ENCODE measurements at places on chromosomes 7 and 10.

- DNase-seq: no peak
These were observed 16.0 kb downstream of the FAM13C start for GRCh38 chr10:59346321-59346720.

DNA sequence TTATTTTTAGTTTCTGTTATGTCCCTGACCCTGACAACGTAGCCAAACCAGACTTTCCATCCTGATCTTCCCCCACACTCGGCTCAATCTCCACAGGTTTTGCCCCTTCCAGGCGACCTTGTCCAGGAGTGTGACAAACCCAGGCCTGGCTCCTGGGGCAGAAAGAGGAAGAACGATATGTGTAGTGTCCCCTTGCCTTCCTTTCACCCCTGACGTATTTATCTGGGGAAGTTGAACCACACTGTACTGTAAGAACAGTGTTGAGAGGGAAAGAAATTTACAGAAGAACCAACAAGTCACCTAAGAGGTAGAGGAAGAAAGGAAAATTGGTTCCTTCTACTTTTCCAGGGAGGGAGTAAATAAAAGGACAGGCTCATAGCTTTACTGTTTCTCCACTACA lies 158.0 kb downstream of the VTI1A start:
- no peak for DNase-seq

DNA sequence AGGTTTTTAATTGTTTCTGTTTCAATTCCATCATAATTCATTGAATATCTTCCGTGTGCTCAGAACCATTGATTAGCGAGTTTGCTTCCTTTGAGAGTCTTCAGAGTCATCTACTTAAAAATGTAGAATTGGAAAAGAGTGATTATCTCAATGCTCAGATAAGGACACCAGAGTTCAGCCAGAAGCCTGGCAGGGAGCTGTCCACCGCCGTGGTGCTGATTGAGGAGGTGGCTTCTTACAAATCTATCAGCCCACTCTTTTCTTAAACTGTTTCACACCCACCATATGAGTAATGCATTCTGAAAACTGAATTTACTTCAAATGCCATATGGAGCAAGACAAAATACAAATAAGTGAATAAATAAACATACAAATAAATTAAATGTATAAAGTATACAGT lies 79.3 kb downstream of the INSYN2A start:
- DNase-seq: no peak

DNA sequence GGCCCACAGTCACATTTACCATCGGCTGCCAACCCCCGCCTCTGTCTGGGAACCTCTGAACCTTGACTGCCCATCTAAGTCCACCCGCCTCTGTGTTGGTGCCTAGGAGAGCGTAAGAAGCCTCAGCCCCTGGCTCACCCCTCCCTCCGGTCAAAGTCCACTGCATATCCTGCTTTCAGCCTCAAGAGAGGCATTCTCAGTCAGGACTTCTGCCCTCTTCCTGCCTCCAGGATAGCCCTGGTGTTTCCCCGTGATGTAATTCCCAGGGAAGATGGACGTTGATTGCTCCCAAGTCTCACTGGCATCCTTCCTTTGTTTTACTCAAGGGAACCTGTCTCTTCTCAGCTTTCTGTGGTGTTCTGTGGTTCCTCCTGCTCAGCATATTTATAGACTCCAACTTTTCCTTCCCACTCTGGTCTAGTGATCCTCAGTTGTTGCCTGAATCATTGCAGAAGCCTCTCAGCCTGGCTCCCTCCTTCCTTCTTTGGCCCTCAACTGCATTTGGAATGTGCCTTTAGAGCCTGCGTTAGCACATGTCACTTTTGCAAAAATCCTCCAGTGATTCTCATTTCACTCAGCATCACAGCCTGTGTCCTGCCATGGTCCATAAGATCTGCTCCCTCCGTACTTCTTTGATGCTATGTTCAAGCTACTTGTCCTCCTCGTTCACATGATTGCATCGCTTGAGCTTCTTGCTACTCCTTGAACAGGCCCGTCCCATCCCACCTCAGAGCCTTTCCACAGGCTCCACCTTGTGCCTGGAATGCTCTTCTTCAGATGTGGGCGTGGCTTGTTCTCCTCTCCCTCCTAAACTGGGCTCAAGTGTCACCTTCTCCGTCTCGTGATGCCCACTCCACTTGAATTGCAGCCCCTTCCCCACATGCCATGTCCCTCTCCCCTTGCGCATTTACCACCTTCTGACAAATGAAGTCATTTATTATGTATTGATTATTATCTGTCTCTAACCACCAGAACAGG lies 124.2 kb downstream of the PLPP4 start:
- DNase-seq: no peak

DNA sequence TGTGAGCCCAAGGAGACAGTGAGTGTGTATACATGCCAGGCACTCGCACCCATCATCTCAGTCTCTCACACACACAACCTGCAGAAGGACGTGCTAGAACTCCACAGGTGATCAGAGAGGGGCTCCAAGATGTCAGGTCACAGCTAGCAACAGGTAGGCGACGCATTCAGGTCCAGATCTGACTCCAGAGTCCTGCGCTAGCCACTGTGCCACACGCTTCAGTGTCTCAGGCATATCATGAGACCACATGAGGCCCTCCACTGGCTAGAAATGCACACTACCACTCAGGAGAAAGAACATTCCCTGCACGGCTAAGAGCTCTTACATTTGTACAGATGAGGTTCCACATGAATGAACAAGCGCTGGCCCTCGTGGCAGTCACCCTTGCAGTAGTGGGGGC lies 11.5 kb downstream of the AKR1B1 start:
- no peak for DNase-seq

- DNase-seq: no peak
These were observed 61.3 kb downstream of the MICU1 start for GRCh38 chr10:72564596-72564995.

DNA sequence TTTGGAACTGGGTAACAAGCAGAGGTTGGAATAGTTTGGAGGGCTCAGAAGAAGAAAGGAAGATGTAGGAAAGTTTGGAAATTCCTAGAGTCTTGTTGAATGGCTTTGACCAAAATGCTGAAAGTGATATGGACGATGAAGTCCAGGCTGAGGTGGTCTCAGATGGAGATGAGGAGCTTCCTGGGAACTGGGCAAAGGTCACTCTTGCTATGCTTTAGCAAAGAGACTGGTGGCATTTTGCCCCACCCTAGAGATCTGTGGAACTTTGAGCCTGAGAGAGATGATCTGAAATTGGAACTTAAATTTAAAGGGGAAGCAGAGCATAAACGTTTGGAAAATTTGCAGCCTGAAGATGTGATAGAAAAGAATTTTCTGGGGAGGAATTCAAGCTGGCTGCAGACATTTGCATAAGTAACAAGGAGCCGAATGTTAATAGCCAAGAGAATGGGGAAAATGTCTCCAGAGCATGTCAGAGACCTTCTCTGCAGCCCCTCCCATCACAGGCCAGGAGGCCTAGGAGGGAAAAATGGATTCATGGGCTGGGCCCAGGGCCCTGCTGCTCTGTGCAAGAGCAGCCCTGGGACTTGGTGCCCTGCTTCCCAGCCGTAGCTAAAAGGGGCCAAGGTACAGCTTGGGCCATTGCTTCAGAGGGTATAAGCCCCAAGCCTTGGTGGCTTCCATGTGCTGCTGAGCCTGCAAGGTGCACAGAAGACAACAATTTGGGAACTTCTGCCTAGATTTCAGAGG lies 3.6 kb downstream of the PDSS1 start:
- DNase-seq: no peak

DNA sequence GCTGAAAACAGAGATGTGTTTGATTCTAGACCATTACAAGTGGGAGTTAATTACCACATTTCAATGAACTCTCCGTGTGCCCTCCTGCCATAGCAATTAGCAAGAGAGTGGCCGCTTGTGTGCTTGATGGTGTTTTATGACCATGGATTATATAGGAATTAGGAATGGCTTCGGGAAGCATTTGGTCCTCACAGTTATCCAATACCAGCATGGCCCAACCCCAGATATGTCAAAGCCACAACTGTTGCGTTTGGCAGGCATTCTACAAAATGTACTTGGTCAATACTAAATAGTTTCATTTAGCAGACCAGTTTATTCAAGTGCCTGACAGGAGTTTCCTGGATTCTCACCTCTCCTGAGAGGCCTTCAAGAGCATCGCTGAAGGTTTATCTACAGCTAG lies 509.0 kb upstream of the GALNT17 start:
- no peak for DNase-seq

GRCh38 chr10:48890888-48891850 lies 48.5 kb downstream of the LRRC18 start:
- no peak for DNase-seq

- no peak for DNase-seq
These were observed 6.8 kb downstream of the MYO1G start for GRCh38 chr7:44971902-44972441.

DNA sequence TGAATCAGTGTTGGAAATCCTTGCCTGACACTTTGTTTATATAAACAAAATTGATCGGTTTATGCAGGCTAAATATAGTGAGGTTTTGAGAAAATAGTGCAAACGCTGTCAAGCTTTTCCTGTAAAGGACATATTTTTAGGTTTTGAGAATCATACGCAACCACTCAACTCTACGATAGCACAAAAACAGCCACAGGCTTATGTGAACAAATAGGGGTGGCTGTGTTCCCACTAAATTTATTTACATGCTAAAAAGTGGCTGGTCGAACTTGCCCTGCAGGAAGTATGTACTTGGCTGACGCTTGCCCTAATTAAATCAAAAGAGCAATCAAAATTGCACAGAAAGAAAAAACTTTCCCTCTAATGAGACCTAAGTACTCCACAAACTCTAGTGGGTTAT lies 234.7 kb upstream of the CACNA2D1 start:
- no peak for DNase-seq

GRCh38 chr7:101910991-101911799 lies 93.8 kb downstream of the CUX1 start:
- no peak for DNase-seq

- DNase-seq: no peak
These were observed 117.2 kb downstream of the CUX1 start for GRCh38 chr7:101934618-101935017.

- no peak for DNase-seq
These were observed 61.8 kb upstream of the C10orf90 start for GRCh38 chr10:126732308-126732707.

GRCh38 chr10:50615658-50616057 lies 8.1 kb downstream of the SGMS1 start:
- no peak for DNase-seq

DNA sequence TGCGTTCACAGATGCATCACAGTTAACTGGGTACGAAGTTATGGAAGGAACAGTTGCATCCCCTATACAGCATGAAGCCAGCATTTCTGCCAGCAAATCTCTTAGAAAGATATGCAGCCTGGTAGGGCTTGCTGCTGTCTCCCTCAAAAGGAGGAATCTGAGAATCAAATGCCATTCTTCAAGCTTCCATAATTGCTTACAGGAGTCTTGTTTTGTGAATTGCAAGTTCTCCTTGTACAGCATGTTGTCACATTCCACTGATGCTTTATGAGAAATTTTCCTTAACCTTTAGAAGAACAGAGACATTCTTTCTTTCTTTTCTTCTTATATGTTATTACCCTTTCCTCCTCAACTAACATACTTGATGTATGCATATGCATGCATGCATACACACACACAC lies 134.6 kb downstream of the CHRM2 start:
- no peak for DNase-seq

DNA sequence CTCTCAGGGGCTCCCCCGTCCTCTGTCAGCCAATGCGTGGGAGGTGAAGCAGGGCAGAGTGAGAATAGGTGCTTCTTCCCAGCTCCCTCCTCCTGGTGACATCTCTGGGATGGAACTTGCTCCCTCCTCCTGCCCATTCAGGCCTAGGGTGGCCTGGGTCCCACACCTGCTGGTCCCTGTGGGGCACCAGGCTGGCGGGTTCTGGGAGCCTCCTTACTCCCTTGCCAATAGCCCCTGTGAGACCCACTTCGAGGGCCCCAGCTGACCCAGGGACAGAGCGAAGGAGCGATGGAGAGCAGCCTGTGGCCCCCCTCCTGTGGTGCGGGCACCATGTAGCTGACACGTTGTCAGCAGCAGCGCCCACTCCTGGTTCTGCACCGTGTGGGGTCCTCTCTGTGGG lies 512.6 kb downstream of the GLRX3 start:
- DNase-seq: no peak

DNA sequence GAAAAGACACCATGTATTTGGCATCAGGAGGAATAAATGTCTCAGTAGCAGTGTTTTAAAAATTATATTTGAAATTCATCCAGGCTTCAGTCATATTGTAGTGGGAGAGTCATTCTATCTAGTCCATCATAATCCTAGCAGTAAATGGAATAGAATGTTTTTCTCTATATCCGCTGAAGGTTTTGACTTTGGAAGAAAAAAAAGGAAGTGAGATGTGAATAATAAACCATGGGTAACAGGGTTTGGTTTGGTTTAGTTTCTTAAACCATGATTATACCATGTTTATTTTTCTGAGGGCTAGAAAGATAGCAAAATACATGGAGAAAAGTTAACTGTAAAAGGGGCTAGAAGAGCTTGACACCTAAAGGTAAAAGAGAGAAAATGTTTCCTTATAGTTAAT lies 16.4 kb upstream of the BPGM start:
- no peak for DNase-seq

GRCh38 chr7:84055904-84056605 lies 138.5 kb downstream of the SEMA3A start:
- no peak for DNase-seq

DNA sequence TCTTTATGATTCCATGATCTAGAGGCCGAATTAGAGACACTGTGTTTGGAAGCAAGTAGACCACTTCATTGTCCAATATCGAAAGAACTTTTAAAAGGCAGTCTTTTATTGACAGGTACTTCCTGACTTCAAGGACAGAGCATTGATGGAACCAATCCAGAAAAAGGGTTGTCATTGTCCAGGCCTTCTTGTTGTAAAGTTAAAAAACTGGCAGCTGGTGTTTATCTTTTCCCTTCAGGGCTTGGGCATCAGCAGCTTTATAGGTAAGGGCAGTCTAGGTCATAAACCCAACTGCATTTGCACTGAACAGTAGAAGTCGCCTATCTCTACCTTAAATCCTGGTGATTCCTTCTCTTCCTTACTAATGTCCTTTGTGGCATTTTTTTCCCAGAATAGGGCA lies 95.6 kb downstream of the ST7 start:
- DNase-seq: no peak

GRCh38 chr10:79030705-79031104 lies 38.1 kb upstream of the ZMIZ1 start:
- DNase-seq: no peak

DNA sequence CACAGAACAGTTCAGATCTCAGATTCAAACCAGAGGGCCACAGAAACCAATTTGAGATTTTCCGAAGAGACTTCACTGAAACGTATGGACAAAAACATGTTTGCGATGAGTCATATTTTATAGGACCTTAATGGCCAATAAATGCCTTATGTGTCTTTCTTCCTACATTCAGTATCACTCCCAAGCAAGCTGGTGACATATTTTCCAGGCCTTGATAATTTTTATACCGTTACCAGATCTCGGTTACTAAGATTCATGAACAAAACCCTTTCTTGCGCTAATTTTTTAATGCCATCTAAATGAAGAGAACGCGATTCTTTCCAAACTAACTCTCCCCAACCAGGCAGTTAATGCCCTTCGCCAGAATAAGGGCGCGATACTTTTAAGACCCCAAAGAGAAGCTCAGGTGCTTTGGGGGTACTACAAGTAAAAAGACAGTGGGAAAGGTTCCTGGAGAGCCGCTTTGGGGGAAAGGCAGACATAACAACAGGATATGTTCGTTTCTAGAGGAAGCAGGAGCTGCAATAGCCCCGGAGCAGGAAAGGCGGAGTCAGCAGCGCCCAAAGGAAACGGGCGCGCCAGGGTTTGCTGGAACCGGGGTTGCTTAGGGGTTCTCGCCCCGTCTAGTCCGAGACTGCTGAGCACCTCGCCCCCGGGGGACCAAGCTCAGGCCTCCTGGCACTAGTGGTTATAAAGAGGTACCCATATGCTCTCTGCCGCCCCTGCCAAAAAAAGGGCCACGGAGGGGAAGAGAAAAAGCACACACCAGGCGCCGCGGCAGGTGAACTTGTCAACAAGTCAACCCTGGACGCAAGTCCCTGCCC lies 884 bp downstream of the ICA1 start:
- DNase-seq: no peak
